ENCODE measurements at places on chromosomes 7 and 10.

GRCh38 chr7:111029141-111029572, 61.8 kb upstream of the LRRN3 start:
- no peak for DNase-seq

GRCh38 chr10:44056967-44057805, 327.7 kb downstream of the CXCL12 start:
- DNase-seq: no peak

GRCh38 chr10:63265222-63265617, 132.1 kb downstream of the NRBF2 start:
- peak; percentile 64 for DNase-seq

- DNase-seq: no peak
Observed at GRCh38 chr7:159142730-159143129, 1.9 kb downstream of the VIPR2 start.

DNA sequence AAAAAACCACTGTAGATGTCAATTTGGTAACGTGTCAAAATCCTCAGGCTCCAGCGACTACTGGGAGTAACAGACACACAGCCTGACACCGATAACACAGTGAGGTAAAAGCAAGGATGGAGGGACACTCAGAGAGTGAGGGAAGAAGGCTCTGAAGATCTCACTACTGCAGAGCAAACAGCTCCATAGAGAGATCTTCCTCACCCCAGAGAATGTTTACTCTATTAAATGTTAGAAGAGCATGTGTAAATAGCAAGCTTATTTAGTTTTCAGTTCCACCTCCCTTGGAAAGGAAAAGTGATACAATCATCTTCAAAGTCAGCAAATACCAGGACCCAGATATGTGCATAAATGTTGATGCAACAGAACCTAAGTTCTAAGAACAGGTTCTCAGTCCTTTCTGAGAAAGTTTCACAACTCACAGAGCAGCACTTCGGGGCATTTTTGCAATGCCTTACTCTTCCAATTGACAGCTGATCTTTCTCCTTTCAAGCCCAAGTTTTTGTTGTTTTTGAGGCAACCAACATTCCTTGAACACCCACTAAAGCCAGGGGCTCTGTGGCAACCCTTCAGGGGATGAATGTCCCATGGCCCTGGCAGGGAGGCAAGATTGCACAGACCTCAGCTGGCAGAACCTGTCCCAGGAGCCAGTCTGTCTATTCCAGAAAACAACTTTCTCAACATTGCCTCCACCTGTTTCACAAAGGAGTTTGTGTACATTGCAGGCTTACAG, 177.4 kb downstream of the SFMBT2 start:
- DNase-seq: no peak

GRCh38 chr7:39606941-39607340, 16.4 kb upstream of the RALA start:
- DNase-seq: no peak

All from fibroblast of skin of back (primary cell).